SJSA1 (cell line): ENCODE measurements at places on chromosomes 16 and 17. TPM values are rescaled to one million over a fixed set of nuclear protein-coding genes. Genes with fewer than 3 reads are reported as not detected.

The UBALD2 gene
- 7.6 and 13.7 TPM in 2 replicates for total RNA-seq

The BPTF gene
- total RNA-seq, result 27.3 and 40.9 TPM in 2 replicates

DNA sequence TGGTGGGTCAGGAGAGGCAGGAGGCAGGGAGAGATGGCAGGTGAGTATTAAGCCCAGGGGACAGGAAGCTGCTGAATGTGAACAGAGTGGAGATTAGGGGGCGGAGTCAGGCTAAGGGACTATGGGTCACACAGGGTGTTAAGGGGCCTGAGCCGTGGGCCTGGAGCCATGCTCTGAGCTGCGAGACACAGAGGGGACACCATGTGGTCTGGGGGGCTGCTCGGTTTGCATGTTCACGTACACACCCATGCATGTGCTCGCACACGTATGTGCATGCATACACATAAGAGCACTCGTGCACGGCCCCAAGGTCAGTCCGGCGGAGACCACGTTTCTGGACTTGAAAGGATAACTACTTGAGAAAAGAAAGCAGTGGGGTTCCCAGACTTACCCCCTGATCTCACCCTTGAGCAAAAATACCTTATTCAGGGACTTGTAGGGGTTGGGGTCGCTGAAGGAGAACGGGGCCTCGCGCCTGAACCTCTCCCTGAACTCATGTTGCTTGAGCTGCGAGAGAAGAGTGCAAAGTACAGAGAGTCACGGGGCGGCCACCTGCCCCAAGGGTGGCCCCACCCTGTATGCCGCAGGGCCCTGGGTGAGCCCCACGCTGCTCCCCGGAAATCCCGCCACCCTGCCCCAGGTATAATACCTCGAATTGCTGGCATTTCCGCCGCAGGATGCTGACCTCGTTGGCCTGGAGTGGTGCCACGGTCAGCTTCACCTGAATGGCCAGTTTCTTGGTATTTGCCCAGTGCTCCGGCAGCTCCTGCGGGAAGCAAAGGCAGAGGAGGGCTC lies 50.8 kb downstream of the DNAH17 start:
- no peak for DNase-seq

DNA sequence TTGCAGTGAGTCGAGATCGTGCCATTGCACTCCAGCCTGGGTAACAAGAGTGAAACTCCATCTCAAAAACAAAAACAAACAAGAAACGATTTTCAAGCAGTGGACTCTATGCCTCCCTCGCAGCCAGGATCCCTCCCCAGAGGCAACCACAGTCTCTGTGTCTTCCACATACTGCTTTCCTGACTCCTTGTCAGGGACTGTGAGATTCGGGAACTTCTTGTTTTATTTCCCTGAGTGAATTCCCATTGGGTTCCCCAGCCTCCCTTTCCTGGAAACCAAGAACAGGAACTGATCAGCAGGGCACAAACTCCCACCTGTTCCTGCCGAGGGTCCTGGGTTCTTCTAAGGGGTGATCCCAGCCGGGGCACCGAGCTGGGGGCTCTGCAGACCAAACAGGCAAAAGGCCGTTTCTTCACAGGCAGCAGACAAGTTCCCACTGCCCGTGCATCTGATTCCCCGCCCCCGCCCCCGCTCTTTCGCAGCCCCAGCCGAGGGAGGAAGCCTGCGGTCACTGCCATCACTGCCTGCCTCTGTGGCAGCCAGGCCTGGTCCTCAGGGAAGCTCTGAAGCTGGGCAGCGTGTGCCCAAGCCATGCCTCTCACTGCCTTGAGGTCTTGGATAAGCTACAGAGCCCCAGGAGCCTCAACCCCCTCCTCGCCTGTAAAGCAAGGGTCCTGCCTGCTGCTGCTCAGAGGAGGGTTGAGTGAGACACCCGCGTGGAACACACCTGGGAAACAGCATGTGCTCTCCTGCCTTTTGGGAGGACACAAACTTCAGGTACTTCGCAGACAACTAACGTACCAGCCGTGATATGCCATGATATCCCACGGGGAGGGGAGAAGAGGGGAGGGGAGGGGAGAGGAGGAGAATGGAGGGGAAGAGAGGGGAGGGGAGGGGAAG lies 5.5 kb upstream of the PIEZO1 start:
- DNase-seq, result no peak

DNA sequence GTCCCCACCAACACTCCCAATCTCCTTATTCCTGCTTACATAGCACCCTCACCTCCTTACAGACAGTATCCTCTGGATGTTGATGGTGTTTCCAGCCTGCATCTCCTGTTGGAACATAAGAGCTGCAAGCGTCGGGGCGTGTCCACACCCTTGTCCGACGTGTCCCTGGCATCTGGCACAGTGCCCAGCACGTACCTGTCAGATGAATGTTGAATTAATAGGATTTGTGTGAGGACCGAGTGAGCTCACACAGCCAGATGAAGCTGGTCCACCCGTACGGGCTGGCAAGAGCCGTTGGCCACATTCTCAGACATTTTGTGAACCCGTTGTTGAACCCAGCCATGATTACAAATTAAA lies 12.2 kb upstream of the CBX4 start:
- DNase-seq, result no peak

The TP53TG3B gene
- total RNA-seq, result not detected in 2 replicates

DNA sequence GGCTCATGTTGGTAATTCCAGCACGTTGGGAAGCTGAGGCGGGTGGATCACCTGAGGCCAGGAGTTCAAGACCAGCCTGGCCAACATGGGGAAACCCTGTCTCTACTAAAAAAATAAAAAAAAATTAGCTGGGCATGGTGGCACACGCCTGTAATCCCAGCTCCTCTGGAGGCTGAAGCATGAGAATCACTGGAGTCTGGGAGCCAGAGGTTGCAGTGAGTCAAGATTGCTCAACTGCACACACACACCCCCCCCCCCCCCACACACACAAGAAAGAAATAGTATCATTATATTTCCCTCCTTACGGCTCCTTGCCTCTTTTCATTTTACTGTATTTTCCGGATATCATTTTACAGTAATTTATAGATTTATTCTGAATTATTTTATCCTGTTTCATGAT lies 963.1 kb upstream of the GOT2 start:
- DNase-seq, result no peak

GRCh38 chr17:9009096-9009495 lies 12.2 kb upstream of the NTN1 start:
- DNase-seq, result no peak

The CMTM2 gene
- total RNA-seq, result 1.6 TPM in 1 of 2 replicates, not detected in the other

- DNase-seq, result peak; percentile 58
Observed at GRCh38 chr17:42378959-42379594, 9.2 kb downstream of the STAT3 start.

GRCh38 chr16:78425891-78426510 lies 326.5 kb downstream of the WWOX start:
- no peak for DNase-seq

DNA sequence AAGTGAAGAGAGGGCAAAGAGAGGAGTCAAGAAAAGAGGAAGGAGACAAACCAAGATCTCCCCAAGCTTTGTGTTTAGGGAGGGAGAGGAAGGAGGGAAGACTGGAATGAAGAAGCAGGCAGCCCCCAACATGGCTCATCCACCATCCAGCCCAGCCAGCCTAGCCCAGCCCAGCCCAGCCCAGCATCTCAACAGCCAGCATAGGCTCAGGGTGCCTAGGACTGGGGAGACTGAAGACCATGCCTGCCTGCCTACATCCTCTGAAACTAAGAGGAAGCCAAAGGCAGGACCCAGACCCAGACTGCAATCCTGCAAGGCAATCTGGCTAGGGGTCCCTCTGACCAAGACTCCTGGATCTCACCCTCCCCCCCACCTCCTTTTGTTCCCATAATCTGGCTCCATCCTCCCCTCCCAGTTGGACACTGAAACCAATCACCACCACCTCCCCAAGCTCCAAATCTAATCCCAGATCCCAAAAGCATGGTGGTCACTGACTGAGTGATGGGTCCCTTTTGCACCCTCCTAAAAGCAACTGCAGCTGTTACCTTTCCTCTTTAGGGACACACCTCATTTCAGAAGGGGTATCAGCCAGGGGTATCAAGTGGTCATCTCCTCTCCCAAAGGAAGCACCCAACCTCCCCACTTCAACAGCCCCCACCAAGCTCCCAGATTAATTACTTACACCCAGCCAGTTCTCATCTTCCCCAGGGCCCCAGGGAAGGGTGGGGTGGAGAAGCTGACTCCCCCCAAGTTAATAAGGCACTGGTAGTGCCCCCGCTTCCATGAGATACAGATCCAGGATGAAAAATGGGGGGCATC lies 1.2 kb downstream of the HDAC5 start:
- no peak for DNase-seq

- DNase-seq, result no peak
Observed at GRCh38 chr17:73156887-73157520, 7.8 kb upstream of the SSTR2 start.

The PITPNM3 gene
- total RNA-seq, result 6.0 and 8.6 TPM in 2 replicates

The TLCD3B gene
- 0.55 and 3.1 TPM in 2 replicates for total RNA-seq

The SHMT1 gene
- 20.4 and 23.0 TPM in 2 replicates for total RNA-seq

GRCh38 chr17:79617740-79618382 lies 7.0 kb upstream of the RBFOX3 start:
- peak; percentile 41 for DNase-seq

The LPO gene
- total RNA-seq, result not detected in 2 replicates

DNA sequence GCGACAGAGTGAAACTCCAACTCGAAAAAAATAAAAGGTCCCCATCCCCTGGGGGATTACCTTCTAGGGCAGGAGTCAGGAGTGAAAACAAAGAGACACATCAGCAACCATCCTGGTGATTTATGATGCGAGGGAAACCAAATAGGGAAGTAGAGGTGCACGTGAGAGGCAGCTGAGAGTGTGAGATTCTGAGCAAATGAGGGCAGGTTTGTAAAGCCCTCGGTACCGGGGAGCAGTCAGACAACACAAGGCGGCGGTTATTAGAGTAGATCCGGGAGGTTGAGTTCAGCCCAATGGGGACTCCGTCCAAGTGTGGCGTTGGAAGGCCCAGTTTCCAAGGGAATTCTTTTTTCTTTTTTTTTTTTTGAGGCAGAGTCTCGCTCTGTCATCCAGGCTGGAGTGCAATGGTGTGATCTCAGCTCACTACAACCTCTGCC lies 7.4 kb upstream of the ARMC7 start:
- DNase-seq, result no peak

The ZBTB4 gene
- 13.8 and 19.9 TPM in 2 replicates for total RNA-seq

GRCh38 chr17:47935961-47936360 lies 5.4 kb upstream of the PNPO start:
- peak; percentile 81 for DNase-seq

GRCh38 chr16:72221630-72222024 lies 49.7 kb upstream of the PMFBP1 start:
- no peak for DNase-seq

- DNase-seq, result no peak
Observed at GRCh38 chr16:68296693-68297092, 14.1 kb downstream of the SLC7A6OS start.

DNA sequence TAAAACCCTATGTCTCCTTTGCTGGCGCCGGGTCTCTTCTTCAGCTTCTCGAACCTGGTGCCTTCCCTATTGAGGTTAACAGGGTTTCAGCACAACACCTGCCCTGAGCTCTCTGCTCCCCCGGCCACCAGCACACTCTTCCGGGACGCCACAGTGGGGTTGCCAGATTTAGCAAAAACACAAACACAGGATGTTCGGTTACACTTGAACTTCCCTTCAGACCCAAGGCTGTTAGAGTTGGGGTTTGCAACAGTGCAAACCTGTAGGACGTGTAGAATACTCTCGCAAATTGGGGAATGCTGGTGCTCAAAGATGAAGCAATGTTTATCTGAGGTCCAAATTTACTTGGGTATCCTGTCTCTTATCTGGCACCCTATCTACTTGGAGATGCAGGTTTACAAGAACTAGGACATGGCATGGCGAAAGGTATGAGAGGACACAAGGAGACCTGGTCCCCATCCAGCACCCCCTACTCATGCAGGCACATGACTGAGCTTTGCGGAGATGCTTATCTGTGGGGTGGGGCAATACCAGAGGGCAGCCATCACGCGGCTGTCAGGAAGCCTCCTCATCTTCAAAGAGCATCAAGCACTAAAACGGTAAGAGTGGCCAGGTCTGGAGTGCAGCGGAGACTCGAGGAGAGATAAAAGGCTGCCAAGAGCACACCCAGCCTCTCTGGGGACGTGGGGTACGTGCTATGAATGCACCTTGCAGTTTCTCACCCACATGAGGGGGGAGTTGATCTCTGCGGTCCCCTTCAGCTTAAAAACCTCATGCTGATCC lies 52.8 kb downstream of the SDK2 start:
- DNase-seq, result no peak

DNA sequence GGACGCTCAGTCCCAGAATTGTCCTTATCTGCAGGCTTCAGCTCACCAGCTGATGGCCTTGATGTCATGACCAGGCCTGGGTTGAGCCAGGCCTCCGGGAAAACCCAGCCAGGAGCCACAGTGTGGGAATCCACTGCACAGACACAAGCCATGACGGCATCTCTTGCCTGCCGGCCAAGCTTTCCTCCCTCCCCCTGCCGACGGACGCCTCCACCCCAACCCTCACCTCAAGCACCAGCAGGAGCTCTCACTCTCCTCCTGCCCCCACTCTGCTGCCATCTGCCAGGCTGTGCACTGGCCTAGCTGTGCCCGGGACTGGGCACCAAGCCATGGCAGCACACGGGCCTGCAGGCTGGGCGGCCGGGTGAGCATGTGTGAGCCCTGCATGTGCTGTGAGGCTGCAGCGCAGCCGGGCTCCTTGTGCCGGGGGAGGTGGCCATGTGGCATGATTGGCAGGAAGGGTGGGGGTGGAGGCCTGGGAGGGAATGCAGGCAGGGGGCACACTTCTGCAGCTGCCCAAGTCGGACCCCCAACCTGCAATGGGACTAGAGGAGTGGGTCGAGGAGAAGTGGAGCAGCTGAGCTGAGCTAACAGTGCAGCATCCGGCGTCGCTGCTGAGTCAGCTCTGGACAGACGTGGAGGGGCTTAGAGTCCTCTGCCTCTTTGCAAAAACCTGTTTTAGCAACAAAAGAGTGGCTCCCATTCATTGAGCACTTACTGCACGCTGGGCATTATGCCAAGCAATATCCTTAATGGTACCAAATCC lies 268.5 kb downstream of the CBLN1 start:
- no peak for DNase-seq

DNA sequence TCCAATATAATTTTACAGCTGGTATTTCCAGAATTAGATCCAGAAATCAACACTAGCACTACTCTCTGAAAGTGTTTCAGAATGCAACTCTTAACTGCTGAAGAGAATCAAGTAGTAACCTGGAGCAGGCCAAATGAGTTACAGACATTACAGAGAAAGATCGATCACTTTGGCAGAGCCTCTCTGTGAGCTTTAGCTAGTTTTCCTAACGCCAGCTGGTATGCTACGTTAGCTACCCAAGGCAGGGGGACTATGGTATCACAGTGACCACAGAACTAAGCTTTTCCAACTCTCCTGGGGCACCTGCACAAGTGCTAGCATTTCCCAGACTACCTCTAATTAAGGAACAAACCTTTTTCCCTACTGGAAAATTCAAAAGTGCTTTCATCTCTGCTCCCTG lies 30.4 kb downstream of the TRAF4 start:
- no peak for DNase-seq
